Lung (tissue), 17 donors: ENCODE measurements at places on chromosomes 5 and 9. TPM values are rescaled to one million over a fixed set of nuclear protein-coding genes. Genes with fewer than 3 reads are reported as not detected.

- no peak for DNase-seq
Observed at GRCh38 chr5:95519151-95519550, 35.6 kb downstream of the SKIC3 start.

- DNase-seq: no peak
Observed at GRCh38 chr5:21806943-21807342, 1046.2 kb downstream of the CDH12 start.

GRCh38 chr5:180213256-180213600 is 4.2 kb upstream of the RASGEF1C start:
- no peak for DNase-seq

ADRB2 gene
- 11.0 TPM for polyA plus RNA-seq

DNM1 gene
- 3.9 TPM for polyA plus RNA-seq
